CD4-positive, alpha-beta T cell treated with Interleukin-4 for 1 hour (primary cell): ENCODE measurements at places on chromosomes 3 and 15.
A peak's percentile ranks its signal among the peaks of the same experiment; 100 is the strongest.

DNA sequence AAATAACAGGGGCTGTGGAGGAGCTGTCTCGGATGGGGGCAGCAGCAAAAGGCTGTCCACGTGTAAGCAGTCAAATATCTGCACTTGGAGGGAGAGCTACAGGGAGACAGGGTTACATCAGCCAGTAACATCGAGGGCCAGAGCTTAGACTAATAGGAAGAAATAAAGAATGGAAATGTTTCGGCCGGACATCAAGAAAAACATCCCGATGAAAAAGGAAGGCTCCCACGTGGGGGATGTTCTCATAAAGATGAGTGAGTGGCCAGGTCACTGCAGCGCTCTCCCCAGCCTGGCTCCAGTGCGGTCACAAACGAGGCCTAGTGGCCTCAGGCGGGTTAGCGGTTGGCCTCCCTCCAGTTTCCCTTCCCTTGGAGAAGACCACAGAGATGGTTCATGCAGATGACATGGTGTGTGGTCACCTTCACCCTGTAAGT lies 56.1 kb upstream of the WNT5A start:
- DNase-seq: no peak

DNA sequence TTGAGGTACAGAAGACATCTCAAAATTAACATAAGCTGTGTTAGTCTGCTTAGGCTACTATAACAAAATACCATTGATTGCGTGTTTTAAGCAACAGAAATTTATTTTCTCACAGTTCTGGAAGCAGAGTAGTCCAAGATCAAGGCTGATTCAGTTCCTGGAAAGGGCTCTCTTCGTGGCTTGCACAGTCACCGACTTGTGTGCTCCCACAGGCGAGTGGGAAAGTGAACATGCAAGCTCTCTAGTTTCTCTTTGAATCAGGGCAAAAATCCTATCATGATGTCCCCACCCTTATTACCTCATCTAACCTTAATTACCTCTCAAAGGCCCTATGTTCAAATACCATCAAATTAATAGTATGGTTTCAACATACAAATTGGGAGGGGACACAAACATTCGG lies 505.9 kb downstream of the ZIC1 start:
- DNase-seq: no peak

DNA sequence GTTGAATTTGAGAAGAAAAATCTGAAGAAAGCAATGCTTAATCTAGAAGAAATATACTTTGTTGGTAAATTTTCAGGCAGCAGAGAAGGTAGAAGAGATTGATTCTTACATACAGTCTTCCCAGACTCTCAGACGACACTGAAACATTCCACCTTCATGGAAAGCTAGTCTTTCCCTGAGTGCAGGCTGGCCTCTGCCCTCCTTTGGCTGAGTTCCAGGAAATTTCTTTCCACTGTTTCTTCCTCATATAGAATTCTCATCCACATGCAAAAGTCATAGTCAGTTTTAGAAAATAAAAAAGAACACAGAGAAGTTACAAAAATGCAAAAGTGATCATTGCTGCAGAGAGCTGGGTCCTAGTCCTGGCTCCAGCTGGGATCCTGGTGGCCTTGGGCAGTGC lies 142.5 kb upstream of the PRR23C start:
- no peak for DNase-seq

DNA sequence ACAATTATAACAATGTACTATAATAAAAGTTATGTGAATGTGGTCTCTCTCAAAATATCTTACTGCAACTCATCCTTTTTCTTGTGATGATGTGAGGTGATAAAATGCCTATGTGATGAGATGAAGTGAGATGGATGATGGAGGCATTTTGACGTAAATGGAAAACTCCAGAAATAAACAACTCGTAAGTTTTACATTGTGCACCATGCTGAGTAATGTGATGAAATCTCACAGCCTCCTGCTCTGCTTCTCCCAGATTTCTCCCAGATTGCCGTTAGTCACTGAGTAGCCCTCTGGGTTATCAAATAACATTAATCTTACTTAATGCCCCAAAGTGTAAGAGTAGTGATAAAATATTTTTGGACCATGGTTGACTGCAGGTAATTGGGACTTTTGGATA lies 64.8 kb upstream of the SLCO2A1 start:
- DNase-seq: no peak

DNA sequence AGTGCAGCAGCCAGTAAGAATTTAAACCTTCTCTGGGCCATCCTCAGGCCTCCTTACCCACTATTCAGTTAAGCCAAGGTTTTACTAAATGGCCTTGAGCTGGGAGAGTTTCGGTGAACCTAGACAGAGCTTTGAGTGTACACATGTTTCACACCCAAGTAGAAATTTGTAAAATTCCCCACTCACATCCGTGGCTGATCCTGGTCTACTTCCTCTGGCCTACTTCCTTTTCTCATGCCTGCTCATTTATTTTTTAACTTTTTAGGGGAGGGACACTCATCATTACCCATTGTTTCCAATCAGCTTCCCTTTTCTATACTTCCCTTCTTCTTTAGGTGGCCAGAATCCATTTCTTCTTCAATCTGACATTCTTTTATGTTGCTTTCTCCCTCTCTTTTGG lies 7.6 kb downstream of the CX3CR1 start:
- DNase-seq: no peak

GRCh38 chr3:114499976-114500375 lies 206.1 kb downstream of the TIGIT start:
- peak; percentile 51 for DNase-seq
